ENCODE measurements at places on chromosomes 1 and 21.

GRCh38 chr1:100730130-100730529 is 10.6 kb downstream of the VCAM1 start:
- no peak for DNase-seq

GRCh38 chr1:213759359-213760181 is 228.2 kb upstream of the PROX1 start:
- no peak for DNase-seq

- no peak for DNase-seq
These were observed 7.5 kb downstream of the NBPF1 start for GRCh38 chr1:16605532-16606505.

GRCh38 chr1:65387821-65388220 is 32.6 kb upstream of the LEPR start:
- no peak for DNase-seq

- DNase-seq: no peak
These were observed 32.3 kb upstream of the CRP start for GRCh38 chr1:159746666-159747065.

DNA sequence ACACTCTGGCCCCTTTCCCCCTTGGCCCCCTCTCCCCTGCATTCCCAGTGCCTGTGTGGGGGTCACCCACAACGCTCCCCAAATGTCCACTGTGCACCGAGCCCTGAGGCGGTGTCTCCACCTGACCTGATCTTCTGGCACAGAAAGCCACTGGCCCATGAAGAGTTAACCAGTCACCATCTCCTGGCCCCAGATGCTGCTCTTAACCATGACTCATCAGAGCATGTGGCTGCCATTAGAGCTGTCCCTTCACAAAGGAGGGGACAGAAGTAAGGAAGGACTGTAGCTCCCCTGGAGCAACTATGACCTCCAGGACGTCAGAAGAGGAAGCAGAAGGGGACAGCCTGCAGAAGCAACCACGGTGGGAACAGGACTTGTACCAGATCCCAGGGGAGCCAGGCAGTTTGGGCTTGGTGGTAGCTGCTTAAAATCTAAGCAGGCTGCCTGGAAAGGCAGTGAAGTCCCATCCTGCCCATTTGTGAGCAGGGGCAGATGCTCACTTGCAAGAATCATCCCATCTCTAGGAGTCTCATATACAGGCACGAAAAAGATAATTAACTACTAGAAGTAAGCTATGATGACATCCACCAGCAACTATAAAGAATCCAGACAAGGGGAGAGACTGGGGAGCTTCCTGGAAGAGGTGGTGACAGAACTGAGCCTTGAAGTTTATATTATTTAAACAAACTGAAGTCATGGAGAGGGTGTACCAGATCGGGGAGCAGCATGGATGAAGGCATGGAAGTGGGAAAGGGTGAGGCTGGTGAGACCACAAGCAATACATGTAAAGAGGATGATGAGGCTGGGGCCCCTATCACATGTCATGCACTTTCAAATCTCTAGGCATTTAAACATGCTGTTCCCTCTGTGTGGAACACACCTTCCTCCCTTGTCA is 1.1 kb upstream of the TTC39A start:
- DNase-seq: no peak

GRCh38 chr1:226438007-226438406 is 30.1 kb upstream of the PARP1 start:
- no peak for DNase-seq

GRCh38 chr1:216310776-216311175 is 112.5 kb downstream of the USH2A start:
- no peak for DNase-seq

Data from effector CD8-positive, alpha-beta T cell (primary cell).